ENCODE measurements at places on chromosomes 1 and 21.

DNA sequence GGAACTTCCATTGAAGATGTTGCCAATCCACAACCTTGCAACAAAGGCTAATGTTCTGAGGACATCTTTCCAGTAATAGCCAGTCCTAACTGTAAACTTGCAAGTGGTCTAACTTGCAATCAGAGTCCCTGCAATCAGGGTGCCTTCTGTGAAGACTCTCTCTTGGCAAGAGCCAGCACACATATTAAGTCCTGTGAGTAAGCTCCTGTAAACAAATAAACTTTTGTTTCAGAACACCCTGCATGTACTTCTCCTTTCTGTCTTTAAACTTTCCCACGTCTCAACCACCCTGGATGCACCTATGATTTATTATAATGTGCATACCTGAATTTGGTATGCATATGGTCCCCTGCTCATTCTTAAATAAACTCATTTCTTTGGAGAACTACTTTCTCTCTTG, 9.1 kb downstream of the GBP7 start:
- no peak for DNase-seq

DNA sequence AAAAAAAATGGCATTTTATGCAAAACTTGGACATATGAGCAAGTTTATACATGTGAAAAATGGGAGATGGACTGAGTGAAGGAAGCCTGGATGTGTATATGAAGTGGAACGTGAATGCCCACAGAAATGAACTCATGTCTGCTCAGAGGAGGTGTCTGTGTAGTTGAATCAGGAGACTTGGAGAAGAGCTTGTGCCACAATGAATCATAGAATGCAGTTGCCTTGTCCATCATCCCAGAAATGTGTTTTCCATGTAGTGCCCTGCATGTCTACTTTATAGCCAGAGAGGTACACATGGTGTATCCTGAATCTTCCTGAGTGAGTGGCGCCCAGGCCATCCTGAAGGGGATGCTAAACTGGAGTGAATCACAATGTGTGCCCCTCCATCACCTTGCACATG, 2.6 kb upstream of the ILDR2 start:
- no peak for DNase-seq

GRCh38 chr1:203308328-203308922, 3.1 kb downstream of the BTG2 start:
- DNase-seq, result no peak

DNA sequence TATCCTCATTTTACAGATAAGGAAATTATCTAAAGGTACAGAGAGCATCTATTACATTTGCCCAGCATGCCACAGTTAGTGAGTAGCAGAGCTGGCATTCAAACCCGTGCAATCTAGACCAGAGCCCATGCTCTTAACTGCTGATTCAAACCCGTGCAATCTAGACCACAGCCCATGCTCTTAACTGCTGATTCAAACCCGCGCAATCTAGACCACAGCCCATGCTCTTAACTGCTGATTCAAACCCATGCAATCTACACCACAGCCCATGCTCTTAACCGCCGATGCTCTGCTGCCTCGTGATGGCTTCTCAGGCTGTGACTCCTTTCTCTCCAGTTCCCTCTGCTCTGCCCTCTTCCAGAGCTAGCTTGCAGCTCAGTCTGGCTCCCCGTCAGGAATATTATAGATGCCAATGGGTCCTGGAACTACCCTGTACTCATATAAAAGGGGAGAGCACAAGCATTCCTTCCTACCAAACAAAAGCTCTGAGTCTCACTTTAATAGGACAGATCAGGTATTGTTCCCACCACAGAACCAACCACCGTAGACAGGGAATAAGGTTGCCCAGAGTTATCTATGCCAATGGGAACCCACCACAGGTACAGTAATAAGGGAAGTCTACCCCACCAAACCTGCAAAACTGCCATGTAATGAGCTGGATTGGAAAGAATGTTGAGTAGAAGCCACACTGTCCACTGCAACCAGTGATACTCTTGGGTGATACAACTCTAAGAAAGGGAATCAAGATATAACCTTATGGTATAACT, 78.4 kb downstream of the SMYD3 start:
- DNase-seq, result no peak

GRCh38 chr1:39675220-39675619, 3.3 kb upstream of the NT5C1A start:
- DNase-seq, result no peak

GRCh38 chr1:1253314-1253713, 6.8 kb upstream of the C1QTNF12 start:
- DNase-seq, result no peak

GRCh38 chr21:29433366-29434059, 134.8 kb downstream of the BACH1 start:
- no peak for DNase-seq

- no peak for DNase-seq
Measured at GRCh38 chr1:177940682-177941081, 29.2 kb downstream of the SEC16B start.

- DNase-seq, result no peak
Measured at GRCh38 chr1:204980840-204981405, 62.1 kb upstream of the CNTN2 start.

DNA sequence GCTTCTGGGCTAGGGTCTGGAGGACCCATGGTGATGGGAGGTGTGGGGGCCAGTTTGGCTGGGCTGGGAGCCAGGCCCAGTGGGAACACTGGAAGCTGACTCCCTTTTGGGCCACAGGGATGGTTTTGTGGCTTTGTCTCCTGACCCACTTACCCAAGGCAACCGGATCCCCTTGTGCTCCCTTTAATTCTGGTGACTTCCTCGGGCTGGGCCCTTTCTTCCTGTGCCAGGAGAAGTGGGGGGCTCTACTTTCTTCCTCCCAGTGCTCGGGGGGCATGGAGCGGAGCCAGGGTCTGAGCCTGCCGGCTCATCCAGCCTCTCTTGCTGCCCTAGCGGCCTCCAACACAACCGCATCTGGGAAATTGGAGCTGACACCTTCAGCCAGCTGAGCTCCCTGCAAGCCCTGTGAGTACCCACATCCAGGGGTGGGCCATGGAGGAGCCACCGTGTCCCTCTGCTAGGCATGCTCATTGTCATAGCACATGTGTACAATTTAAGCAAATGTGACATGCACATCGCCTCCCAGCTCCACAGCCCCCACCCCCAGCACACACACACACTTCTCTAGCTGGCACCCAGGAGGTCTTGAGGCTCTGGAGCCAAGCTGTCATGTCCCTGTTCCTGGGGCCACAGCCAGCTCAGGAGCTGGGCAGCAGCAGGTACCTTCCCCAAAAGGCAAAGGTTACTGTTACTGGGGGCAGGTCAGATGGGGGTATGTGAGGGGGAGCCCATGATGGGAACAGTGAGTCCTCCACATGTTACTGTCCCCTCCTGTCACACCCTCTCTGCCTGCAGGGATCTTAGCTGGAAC, 35.0 kb downstream of the UBE2T start:
- no peak for DNase-seq

GRCh38 chr1:7932524-7933138, 8.0 kb downstream of the TNFRSF9 start:
- no peak for DNase-seq

DNA sequence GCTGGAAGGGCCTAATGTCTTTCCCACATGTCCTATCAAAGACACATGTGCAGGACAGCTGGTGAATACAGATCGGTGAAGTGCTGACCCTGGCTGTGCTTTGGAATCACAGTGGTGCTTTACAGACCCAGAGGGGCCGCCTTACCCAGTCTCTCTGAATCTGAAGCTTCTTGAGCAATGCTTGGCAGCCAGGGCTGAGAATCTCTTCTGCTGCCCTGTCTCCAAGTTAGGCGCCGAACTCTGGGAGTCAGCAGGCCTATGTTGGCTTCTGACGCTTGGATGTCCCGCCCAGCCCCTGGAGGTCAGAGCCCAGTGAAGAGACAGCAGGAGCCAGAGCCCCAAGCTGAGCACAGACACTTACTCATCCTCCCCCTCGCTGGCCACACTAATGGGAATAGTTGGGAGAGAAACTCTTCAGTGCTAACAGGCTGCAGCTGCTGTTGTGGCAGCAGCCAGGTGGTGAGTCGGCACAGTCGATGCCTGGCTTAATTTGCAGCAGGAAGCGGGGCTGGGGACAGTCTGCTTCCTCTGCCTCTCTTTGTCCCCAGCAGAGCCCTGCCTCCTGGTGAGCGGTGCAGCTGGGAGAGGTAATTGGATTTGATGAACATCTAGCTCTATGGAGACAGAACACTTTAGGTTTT, 68.1 kb downstream of the URB2 start:
- DNase-seq, result peak; percentile 89

GRCh38 chr1:99481391-99481996, 164.4 kb upstream of the PALMD start:
- DNase-seq, result no peak

GRCh38 chr1:6007318-6008083, 15.3 kb upstream of the NPHP4 start:
- no peak for DNase-seq

DNA sequence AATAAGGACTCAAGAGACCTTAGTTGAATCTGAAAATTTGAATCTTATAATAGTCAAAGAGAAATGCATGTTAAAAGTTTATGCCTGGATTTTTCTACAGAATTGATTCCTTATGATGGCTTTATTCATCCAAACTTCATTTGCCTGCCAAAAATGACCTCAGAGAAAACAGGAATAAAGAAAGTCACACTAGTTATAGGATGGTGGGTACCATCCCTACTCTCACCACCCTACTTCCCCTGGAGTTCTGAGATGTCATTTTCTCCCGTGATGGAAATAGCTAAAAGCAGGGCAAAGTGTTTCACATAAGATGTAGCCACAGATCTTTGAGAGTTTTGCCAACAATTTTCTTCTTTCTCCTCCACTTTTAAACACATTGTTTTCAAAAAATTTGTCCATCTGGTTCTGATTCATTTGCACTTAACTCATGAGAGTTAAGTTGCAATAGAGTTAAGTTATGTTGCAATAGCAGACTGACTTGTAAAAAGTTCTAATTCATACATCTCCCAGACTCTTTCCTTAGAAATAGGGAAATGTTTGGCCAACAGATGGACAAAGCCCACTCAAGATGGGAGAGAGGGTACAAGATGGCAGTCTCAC, 384.6 kb downstream of the PLPP3 start:
- DNase-seq, result no peak

- DNase-seq, result no peak
Measured at GRCh38 chr21:46092026-46092764, 5.7 kb upstream of the COL6A2 start.

DNA sequence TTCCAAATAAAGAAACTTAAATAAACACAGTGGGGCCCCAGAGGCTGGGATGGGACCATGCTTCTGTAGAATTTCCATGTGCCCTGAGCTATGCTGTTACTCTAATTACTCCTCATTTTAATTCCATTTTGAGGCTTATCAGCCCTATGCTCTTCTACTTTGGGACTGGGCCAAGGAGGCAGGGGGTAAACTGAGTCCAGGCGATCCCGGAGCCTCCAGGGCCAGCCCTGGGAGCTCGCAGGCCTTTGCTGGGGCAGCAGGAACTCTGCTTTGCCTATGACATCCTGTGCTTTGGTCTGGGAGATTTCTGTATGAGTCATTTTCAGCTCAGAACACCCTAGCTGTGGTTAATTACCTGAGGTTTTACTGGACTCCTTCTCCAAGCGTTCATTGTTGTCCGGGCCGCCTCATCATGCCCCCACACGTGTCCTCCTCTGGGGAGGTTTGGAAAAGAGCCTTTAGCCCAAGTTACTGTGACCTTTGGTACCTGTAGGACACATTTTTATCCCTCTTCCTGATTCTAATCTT, 95.7 kb downstream of the RHOU start:
- no peak for DNase-seq

DNA sequence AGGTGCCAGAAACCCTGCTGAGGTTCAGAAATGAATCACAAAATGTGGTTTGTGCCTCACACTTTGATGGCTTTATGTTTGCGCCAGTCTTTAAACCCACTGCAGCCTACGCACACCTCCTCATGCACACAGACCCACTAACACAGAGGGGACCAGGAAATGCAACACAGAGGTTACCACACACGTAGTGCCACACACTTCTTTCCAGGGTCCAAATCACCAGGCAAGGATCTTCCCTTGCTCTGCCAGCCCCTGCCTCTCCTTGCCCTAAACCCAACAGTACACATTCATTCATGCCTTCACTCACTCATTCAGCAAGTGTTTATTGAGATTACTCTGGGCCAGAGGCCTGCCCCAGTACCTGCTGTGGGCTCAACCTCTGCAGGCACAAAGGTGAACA, 17.5 kb downstream of the MAB21L3 start:
- DNase-seq, result no peak

GRCh38 chr21:42539342-42539741, 25.7 kb downstream of the SLC37A1 start:
- no peak for DNase-seq

- DNase-seq, result no peak
Measured at GRCh38 chr1:55617288-55617982, 402.3 kb upstream of the USP24 start.

DNA sequence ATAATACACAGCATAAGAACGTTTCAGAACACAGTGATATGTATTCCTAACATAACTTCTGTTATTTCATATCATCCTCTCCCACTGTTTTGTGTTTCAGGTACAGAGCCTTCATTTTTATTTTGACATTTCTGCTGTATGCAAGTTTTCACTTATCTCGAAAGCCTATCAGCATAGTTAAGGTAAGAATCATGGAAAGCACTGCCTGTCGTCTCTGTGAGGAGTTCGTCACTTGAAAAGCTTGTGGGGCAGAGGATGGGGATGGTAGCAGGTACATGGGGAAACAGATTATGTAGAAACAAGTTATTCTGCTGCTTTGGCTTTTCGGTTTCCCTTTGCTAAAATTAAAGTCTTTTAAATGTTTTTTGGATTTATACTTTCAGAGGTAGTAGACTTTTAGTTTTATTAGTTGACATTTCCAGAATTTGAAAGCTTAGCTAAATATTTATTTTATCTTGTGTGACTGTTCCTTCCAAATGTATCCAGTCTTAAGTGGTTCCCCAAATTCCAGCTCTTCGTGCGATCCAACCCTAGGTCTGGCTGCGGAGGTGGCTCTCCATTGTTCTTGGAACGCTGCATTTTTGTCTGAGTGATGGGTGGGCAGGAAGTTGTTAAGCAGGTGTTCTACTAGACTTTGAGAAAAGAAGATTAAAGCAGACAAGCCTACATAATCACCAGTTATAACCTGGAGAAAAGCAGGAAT, 12.2 kb downstream of the SLC37A1 start:
- no peak for DNase-seq

Measured in glutamatergic neuron (in vitro differentiated cells).